ENCODE measurements at places on chromosomes 13 and 19.
A peak's percentile ranks its signal among the peaks of the same experiment; 100 is the strongest.

GRCh38 chr19:29277102-29277501 is 64.2 kb upstream of the UQCRFS1 start:
- peak; percentile 54 for DNase-seq

GRCh38 chr13:30874561-30874960 is 31.5 kb upstream of the MEDAG start:
- DNase-seq = no peak

- DNase-seq = no peak
These were observed 12.5 kb downstream of the APBA3 start for GRCh38 chr19:3748965-3749364.

- no peak for DNase-seq
These were observed 1394.9 kb upstream of the PRR20A start for GRCh38 chr13:55745828-55746227.

DNA sequence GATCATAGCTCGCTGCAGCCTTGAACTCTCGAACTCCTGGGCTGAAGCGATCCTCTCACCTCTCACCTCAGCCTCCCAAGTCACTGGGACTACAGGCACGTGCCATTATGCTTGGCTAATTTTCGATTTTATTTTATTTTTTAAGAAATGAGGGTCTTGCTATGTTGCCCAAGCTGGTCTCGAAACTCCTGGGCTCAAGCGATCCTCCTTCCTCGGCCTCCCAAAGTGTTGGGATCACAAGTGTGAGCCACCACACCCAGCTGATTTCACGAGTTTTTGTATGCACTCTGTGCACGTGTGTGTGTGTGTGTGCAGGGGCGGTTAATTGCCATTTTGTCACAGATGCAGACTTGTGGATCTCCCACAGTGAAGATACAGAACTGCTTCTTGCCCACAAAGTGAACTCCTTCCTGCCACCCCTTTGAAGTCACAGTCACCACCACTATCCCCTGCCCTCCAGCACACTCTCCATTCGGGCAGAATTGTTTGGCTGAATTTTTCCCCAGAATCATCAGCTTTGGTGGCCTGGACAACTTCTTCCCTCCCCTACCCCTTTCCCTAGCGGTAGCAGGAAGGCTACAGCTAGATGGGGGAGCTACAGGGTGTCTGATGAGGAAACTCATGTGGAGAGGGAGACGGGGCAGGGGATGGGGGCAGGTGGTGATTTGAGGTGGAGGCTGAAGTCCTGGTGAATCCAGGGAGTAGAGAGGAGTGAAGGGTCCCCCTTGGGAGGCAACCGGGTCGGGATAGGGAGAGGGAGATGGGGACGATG is 59.6 kb downstream of the CELF5 start:
- no peak for DNase-seq

- DNase-seq = peak; percentile 28
These were observed 82.2 kb downstream of the EDNRB start for GRCh38 chr13:77836423-77836822.

- no peak for DNase-seq
These were observed 7.9 kb upstream of the CYSLTR2 start for GRCh38 chr13:48645845-48646244.

GRCh38 chr13:80448725-80449124 is 107.8 kb upstream of the SPRY2 start:
- DNase-seq = no peak

GRCh38 chr19:1248139-1248785 is at the start of gene MIDN:
MIDN (plus strand) TSS chr19:1248583; CDS start chr19:1250297, 1,714 bp downstream.
- DNase-seq = peak; percentile 82

Data from CD4-positive, alpha-beta T cell treated with Interferon alpha-2 for 1 hour (primary cell).